ENCODE measurements at places on chromosomes 3 and 15.

DNA sequence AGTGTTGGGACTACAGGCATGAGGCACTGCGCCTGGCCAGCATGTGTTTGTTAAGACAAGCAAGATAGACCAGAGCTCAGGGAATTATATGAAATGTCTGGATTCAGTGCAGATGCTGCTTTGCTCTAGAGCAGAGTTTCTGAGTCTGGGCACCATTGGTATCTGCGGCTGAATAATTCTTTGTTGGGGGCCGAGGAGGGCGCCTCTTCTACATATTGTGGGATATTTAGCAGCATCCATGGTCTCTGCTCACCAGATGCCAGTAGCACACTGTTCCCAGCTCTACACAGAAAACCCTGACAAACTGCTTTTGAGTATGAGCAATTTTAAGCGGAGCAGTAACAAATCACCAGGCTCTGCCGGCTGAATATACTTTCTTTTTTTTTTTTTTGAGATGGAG, 3.6 kb upstream of the LDHAL6B start:
- no peak for DNase-seq

DNA sequence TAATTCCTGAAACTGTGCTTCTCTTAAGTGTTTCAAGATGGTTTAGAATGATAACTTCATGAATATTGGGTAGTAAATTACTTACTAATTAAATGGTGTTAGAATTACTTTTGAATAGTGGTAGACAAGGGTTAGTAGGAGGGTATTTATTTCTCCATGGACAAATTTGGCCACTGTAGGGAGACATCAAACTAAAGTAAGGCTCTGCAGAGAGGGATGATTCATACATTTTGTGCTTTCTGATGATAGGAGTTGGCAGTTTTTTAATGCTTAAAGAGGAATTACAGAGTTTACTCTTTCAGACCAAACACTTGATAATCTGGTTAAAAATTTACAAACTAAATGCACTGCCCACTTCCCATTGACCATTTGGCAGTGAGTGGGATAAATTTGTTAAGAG, 127.6 kb downstream of the NAALADL2 start:
- DNase-seq = no peak

DNA sequence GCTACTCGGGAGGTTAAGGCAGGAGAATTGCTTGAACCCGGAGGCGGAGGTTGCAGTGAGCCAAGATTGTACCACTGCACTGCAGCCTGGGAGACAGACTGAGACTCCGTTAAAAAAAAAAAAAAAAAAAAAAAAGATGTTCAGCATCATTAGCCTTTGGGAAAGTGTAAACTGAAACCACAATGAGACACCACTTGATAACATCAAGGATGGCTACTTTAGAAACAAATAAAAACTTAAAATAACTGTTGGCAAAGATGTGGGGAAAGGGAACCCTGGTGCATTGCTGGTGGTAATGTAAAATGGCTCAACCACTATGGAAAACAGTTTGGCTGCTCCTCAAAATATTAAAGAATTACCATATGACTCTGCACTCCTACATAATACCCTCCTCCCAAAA, 1.9 kb downstream of the LEO1 start:
- no peak for DNase-seq

GRCh38 chr3:184583578-184584451, 22.2 kb downstream of the EPHB3 start:
- peak; percentile 74 for DNase-seq

DNA sequence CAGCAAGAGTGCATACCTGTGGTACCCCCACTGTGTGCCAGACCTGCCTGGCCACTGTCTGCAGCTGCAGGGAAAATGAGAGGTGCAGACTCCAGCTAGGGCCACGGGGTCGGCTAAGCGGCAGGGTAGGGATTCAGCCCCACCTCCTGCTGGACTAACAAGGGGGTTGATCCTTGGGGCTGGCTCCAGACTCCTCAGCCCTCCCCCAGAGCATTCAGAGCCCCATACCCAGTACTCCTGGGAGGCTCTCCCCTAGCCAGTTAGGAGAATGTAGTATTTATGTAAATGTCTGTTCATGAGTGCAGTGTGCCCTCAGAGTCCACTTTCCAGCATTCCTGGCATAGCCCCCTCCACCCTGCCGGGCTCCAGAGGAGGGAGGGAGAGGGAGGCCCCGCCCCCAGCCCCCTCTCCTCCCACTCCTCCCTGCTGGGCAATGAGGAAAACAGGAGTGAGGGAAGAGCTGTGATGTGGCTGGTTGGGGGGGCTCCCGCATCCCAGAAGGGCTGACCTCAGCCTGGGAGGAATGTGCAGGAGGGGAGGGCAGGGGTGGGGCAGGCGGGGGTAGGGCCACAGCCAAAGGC, 4.5 kb upstream of the SEMA3B start:
- DNase-seq = peak; percentile 91

DNA sequence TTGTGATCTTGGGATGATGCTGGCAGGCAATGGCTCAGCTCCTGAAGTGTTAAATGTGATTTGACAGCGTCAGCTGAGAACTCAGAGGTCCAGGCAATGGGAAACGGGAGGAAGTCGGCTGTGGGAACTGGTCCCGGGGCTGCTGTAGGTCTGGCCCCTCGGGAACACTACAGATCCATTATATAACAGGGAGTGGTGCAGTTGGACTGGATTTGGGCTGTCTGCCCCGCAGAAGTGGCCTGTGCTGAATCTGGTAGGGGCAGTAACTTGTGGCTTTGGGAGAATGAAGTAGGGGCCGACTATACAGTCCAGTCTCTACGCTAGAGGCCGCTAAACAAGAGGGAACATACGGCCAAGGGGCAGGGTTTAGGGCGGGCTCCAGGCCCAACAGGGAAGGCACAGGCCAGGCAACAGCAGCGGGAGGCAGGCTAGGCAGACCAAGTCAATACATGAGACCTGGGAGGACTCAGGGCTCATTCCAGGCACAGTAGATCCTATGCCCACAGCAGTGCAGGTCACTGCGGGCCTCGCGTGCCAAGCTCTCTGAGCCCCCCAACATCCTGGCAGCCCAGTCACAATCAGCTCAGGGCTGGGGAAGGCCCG, 20.3 kb upstream of the IL16 start:
- DNase-seq = no peak

- DNase-seq = peak; percentile 58
Observed at GRCh38 chr3:42803414-42804105, 730 bp downstream of the HIGD1A start.

- DNase-seq = peak; percentile 77
Observed at GRCh38 chr3:69120879-69121464, 1.4 kb downstream of the LMOD3 start.

- no peak for DNase-seq
Observed at GRCh38 chr3:10194328-10195071, 29.8 kb downstream of the IRAK2 start.

DNA sequence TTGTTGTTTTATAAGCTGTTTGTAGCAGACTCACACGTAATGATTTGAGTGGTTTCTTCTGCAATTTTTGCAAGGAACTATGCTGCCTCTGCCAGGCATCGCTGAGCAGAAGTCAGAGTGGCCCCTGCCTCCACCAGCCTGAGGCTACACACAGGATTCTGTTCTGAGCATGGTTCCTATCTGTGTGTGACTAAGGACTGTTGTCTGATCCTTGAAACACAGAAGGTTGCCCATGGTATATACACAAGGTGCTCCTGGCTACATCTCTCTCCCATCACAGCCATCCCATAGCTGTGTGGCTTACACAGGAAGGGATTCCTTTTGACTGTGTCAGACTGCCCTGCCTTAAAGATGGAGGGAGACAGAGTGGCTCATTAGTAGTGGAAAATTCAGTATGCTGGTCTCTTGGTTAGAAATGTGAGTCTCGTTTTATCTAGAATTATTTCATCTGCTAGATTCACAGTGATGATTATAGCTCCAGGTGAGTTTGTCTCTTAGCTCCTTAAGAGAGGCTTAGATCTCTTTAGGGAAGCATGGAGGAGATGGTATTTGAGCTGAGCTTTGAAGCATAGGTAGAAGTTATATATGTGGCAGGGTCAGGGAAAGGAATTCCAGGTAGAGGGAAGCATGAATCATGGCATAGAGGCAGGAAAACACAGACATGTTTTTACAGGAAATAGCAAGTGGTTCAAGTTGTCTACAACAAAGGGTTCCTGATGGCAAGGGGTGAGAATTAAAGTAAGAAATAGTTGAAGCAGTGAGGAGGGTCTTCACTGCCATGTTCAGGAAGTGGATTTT, 37.5 kb downstream of the SNAPC5 start:
- no peak for DNase-seq

DNA sequence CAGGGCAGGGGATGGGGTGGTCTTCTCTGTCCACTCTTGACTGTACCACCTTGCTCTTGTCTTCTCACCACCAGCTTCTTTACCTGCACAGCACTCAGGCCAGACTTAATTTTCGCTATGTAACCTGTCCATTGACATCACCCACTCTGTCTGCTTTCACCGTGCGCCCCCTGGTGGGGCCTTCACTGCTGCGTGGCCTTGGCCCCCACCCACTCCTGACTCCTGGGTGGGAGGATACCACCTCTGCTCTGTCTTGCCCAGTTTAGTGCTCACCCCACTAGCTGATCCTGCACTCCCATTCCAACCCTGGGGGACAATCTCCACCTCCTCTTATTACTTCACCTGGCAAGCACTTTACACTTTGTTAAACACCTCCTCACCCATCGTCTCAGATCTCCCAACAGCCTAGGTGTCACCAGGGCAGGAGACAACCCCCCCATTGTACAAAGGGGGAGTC, 17.7 kb downstream of the PTH1R start:
- no peak for DNase-seq

GRCh38 chr15:75599401-75599800, 20.3 kb upstream of the PTPN9 start:
- DNase-seq = no peak

- no peak for DNase-seq
Observed at GRCh38 chr15:39887211-39887610, 32.9 kb downstream of the GPR176 start.

DNA sequence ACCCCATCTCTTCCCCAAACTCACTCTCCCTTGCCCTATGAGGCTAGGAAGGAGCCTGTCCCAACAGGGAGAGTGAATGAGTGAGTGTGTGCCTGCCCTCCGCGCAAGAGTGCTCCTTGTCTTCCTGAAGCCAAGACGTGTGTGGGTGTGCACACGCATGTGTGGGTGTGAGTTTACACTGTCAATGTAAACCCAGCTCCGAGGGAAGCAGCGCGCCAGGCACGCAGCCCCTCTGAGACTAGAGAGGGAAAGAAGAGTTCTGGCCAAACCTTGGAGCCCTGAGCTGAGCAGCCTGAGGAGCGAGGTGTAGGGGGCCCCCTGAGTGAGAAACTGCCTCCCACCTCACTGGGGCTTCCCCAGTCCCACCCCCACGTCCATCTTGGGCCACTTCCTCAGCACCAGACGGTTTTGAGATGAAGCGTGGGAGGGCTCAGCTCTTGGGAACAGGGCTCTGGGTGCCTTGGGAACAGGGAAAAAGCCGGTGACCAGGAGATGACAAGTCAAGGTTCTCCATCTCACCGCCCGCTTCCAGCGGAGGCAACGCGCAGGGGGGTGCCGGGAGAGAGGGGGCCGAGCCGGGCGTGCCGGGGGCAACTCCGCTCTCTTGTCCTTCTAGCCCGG, 5.1 kb downstream of the MECOM start:
- peak; percentile 64 for DNase-seq

GRCh38 chr3:105415951-105416350, 49.2 kb downstream of the ALCAM start:
- DNase-seq = no peak
